CD4-positive, alpha-beta T cell treated with Interleukin-6 at 100 ng/mL for 8 hours (primary cell): ENCODE measurements at places on chromosomes 11 and 22.
A peak's percentile ranks its signal among the peaks of the same experiment; 100 is the strongest.

DNA sequence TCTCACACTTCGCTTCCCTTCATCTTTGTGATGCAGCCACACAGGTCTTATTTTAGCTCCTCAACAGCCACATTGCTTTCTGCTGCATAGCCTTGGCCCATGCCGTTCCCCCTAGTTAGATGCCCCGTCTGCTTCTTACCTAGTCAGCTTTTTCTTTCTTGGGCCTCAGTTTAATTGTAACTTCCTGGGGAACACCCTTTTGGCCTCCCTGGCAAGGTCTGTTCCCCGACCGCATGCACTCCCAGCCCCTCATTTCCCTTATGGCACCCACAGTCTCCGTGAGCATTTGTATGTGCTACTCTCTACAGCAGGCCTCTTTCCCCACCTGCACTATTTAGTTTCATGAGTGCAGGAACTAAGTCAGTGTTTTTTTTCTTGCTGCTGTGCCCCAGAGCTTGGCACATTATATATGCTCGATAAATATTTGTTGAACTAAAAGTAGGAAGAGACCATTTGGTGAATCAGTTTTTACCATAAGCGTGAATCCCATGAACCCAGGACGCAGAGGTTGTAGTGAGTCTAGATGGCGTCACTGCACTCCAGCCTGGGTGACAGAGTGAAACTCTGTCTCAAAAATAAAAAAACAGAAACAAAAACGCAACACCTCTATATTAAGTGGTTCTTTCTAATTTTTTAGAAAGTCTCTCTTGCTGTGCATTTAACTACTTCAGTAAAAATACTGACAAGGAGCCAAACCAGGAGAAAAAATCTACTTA, 38.5 kb downstream of the TNRC6B start:
- DNase-seq, result peak; percentile 36

GRCh38 chr11:90318651-90319050, 95.8 kb upstream of the CHORDC1 start:
- DNase-seq, result no peak

DNA sequence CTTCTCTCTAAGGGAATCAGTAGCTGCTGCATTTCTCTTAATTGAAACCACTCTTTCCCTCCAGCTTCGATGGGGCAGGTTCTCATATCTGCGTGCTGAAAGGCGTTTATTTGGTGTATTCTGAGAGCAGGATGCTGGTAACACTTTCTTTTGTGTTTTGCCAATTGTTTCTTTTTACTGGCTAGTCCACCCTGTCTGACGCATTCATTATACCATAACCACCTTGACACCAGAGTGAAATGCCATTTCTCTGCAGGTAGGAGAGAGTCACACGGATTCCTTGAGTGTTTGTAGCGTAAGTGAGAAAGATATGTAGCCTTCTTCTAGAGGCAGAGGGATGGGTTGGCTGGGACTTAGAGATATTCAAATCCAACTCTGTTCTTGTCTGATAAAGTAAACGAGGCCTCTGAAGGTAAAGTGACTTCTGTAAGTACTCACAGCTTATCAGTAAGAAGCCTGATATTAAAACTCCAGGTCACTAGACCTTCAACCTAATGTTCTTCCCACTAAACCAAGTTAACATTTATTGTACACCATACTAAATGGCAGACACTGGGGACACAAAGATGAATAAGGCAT, 21.4 kb downstream of the CD44 start:
- peak; percentile 45 for DNase-seq

DNA sequence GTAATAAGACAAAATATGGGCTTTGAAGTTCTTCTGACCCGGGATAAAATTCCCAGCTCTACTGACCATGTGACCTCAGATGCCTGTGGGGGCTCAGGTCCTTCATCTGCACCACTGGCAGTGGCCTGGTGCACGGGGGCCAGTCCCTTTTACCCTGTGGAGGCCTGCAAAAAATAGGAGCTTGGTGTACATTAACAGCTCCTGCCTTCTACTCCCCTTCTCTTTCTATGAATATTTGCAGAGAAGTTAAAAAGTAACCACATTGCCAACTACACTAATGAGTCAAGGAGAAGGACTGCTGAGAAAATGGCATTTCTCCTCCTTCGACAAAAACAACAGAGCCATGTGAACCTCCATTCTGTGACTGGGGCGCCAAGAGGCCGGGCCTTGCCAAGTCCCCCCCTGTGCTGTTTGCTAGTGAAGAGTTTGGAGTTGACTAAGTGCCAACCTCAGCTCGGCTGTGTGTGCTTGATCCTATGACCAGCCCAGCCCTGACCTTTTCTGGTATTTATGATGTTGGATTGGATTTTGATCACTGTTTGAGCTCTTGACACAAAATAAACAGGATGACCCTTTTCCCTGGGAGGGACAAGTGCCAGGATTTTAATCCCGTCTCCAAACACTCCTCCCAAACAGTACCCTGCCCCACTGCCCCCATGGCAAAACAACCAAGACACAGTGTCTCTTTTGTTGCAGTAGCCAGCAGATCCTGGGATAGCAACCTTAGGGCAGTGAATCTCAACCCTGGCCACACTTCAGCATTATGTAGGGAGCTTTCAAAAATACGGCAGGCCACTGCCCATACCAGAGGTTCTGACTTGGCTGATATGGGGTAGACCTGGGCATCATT, 380.1 kb downstream of the LARGE1 start:
- no peak for DNase-seq

- peak; percentile 71 for DNase-seq
Measured at GRCh38 chr22:29040385-29041275, 21.0 kb downstream of the C22orf31 start.

DNA sequence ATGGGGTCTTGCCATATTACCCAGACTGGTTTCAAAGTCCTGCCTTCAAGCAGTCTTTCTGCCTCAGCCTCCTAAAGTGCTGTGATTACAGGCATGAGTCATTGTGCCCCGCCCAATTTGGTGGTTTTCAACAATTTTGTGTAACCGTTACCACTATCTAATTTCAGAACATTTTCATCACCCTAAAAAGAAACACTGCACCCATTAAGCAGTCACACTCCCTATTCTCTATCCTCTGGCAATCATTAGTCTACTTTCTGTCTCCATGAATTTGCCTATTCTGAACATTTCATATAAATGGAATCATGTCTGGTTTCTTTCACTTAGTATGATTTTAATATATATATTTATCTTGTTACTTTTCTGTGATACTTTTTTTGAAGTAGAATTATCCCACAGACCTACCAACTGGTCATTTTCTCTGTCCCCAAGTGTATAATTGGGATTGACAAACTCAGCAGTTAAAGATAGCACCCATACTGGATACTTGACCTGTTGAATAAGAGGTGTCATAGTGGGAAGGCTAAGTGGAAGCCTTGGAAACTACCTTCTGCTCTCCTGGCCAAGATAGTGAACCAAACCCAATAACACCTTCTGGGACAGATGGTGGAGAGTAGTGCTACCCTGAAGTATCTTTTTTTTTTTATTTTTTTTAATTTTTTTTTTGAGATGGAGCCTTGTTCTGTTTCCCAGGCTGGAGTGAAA, 64.8 kb downstream of the STIM1 start:
- DNase-seq, result peak; percentile 72

DNA sequence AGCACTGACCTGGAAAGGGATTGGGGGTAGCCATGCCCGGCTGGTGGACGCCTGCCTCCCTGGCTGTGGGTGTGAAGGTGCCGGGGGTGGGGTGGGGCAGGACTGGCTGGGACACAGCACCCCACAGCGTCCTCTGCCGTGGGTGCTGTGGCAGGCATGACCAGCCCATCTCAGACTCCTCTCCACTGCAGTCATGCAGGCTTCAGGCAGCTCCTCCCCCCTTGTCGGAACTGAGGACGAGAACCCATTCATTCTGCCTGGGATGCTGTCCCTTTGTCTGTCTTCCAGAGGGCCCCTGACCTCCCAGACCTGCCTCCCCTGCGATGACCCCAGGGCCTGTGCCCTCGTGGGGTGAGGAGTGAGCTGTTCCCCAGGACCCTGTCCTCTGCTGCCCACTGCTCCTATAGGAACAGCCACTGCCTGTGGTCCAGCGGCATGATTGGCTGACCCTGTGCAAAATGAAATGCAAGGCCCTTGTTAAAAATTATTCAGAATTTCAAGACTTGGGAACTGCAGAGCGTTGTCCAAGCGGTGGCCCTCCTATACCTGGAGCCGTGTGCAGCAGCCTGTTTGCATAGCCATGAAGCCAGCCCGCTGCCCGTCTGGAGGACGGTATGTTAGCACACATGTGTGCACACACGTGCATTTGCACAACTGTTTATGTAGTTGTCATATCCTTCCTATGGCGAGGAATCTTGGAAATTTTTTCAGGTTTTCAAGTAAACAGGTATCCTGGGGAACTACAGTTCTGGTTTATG, 1122.3 kb downstream of the BRD1 start:
- no peak for DNase-seq

GRCh38 chr11:104404231-104405175, 240.6 kb upstream of the PDGFD start:
- no peak for DNase-seq

DNA sequence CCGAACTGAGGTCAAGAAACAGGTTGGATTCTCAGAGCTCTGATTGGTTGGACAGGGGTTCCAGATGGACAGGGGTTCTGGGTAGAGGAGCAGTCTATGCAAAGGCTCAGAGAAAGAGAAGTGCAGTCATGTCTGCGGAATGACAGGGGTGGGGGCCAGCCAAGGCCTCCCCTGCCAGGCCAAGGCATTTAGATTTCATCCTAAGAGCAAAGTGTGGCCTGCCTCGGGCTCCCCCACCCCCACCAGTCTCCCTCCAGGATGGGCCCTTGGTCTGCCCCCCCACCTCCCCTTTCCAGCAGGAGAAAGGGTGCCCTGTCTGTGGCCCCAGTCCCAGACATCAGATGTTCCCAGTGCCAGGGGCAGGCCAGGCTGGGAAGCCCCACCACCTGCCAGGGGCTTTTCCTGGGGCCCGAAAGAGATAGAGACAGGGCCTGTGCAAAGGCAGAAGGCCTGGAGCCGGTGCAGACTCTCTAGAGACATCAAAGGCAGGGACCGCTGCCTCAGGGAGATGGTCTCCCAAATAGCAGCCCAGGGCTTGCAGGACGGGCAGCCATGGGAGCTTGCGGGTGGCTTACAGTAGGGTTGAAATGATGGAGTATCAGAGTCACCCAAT, 9.4 kb downstream of the SUSD2 start:
- no peak for DNase-seq

DNA sequence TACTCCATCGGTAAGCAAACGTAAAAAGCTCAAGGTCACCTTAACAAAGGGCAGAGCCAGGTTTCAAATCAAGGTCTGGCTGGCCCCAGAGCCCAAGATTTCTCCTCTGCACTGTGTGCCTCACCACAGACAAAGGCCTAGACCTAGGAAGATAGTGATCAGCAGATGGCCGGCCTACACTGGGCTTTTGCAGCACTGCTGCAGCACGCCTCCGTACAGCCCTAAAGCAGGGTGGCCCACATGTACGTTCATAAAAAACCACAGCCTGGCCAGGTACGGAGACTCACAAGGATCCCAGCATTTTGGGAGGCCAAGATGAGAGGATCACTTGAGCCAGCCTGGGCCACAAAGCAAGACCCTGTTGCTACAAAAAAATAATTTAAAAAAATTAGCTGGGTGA, 106.3 kb upstream of the PITPNB start:
- no peak for DNase-seq

GRCh38 chr11:117654281-117655255, 142.4 kb downstream of the DSCAML1 start:
- no peak for DNase-seq

- no peak for DNase-seq
Measured at GRCh38 chr11:25928076-25928475, 403.9 kb upstream of the ANO3 start.

- no peak for DNase-seq
Measured at GRCh38 chr11:80722629-80723028, 1281.8 kb upstream of the TENM4 start.

- no peak for DNase-seq
Measured at GRCh38 chr22:30373331-30374325, 13.6 kb downstream of the RNF215 start.

DNA sequence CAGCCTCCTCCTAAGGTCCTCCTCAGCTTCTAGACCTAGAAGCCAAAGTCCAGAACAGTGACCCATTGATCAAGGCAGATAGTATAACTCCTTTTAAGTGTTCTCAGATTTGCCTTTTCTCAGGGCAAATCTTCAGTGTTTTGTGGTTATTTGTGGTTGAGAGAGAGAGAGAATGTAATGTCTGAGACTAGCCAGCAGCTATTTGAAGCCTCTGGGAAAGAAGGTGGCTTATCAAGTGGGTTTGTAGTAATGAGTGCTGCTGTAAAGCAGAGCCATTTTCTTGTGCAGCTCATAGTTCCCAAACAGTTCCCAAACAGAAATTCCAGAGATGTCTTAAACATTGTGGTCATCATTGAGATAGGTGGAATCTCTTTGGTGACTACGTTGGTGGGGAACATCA, 89.5 kb downstream of the RNF169 start:
- DNase-seq, result no peak

DNA sequence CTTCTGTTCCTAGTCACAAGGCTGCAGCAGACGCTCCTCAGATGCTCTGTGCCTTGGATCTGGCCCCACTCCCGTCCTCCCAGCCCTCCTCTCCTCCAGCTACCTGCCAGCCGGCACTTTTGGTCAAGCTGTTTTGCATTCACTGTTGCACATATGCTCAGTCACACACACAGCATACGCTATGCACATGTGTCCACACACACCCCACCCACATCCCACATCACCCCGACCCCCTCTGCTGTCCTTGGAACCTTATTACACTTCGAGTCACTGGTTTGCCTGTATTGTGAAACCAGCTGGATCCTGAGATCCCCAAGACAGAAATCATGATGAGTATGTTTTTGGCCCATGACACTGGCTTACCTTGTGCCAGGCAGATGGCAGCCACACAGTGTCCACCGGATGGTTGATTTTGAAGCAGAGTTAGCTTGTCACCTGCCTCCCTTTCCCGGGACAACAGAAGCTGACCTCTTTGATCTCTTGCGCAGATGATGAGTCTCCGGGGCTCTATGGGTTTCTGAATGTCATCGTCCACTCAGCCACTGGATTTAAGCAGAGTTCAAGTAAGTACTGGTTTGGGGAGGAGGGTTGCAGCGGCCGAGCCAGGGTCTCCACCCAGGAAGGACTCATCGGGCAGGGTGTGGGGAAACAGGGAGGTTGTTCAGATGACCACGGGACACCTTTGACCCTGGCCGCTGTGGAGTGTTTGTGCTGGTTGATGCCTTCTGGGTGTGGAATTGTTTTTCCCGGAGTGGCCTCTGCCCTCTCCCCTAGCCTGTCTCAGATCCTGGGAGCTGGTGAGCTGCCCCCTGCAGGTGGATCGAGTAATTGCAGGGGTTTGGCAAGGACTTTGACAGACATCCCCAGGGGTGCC, 109.8 kb downstream of the BCR start:
- peak; percentile 40 for DNase-seq
